ENCODE measurements at places on chromosomes 2 and 18.

DNA sequence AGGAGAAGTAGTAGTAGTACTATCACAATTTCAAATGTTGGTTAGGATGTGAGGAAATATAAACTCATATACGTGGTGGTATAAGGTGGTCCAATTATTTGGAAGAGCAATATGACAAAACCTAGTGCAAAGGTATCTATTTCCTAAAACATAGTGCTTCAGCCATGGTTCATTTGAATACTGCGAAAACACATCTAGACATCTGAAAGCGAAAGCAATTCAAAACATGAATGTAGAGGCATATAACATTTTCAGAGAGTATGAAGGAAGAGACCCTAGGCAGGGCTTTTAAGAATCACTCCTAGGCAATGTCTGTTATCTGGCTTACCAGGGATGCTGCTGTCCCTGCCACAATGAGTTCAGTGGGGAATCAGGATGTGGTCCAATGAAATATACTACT is 1085.8 kb downstream of the TDRD15 start:
- DNase-seq, result no peak

DNA sequence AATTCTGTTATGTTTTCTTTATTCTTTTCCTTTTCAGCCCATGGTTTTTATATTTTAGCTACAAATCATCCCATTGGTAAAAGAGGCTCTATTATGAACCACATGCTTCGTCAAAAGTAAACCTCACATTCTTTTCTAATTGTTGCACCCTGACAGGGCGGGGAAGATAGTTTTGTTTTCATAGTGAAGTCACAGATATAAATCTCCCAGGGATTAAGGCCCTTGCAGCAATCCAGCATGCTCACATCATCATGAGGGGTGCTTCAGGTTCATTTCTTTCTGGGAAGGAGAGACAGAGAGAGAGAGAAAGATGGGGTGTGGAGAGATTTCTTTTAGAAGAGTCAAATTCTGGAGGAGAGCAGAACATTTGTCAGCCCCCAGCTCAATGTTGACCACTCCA is 124.5 kb upstream of the CDC42EP3 start:
- no peak for DNase-seq

- DNase-seq, result no peak
Measured at GRCh38 chr2:23200068-23200786, 184.8 kb upstream of the KLHL29 start.

GRCh38 chr18:52431683-52432082 is 91.7 kb downstream of the DCC start:
- no peak for DNase-seq

DNA sequence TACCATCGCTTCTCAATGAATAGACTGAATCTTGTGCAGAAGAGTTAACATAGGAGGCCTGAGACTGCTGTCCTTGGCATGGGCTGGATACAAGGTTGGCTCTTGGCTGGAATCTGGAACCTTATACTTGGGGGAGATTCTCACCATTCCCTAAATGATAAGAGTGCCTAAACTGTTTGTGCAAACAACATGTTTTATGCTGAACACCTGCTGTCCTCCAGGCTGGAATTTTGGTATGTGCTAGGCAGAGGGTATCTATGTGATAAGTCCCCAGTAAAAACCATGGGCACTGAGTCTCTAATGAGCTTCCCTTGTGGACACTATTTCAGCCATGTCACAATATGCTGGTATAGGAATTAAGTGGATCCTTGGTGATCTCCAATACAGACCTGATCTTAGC is 12.8 kb downstream of the PGAP1 start:
- no peak for DNase-seq

GRCh38 chr2:61763605-61764034 is 90.2 kb downstream of the FAM161A start:
- peak; percentile 86 for DNase-seq

GRCh38 chr2:179201869-179202268 is 62.8 kb downstream of the SESTD1 start:
- DNase-seq, result peak; percentile 23

GRCh38 chr2:234019896-234020295 is 30.6 kb upstream of the SPP2 start:
- DNase-seq, result no peak

GRCh38 chr2:169439900-169440299 is 39.4 kb upstream of the BBS5 start:
- no peak for DNase-seq

GRCh38 chr2:99708231-99708630 is 218.4 kb upstream of the REV1 start:
- DNase-seq, result no peak

DNA sequence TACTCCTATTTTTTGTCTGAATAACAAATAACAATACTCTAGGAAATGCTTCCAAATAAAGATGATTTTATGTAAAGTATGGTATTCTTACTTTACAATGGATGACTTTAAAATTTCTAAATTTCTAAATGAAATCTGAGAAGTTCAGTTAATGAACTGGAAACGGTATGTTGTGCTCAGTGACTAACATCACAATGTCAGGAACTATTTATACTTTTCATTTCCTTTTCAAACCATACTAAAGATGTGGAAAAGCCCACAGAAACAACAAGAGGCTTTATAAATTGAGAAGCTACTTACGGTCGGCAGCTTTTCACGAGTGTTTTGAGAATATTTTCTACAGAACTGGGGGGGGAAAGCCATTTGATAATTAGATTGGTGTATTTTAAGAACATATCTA is 31.1 kb downstream of the PSME4 start:
- no peak for DNase-seq

DNA sequence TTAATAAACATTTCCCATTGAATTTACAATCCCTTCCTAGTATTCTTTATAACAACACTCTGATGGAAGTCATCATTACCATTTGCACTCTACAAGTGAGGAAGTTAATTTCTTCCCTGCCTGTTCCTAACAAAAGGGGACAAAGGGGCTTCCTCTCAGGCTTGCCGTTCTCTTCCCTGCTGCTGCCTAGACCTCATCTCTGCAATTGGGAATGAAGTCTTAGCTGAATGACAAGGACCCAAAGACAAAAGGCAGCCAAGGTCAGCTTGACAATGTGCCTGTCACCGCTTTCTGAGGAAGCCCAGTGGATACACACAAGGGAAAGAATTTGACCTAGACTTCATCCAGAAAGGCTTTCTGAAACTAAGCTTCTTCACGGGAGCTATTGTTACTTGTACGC is 416.4 kb downstream of the CMPK2 start:
- DNase-seq, result no peak

DNA sequence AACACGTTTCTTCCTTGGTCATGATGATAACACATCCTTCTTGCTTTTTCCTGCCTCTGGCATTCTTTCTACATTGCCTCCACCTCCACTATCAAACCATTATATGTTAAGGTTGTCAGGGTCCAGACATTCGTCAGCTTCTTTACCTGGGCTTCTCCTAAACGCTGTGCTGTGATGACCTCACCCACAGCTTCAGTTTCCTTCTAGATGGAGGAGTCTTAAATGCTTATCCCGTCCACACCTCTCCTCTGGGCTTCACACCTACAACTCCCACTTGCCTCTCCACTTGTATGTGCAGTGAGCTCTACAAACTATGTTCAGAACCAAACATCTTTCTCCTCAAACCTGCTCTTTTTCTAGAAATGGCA is 666 bp upstream of the STAT1 start:
- no peak for DNase-seq

- DNase-seq, result no peak
Measured at GRCh38 chr18:49596687-49597086, 34.8 kb downstream of the LIPG start.

DNA sequence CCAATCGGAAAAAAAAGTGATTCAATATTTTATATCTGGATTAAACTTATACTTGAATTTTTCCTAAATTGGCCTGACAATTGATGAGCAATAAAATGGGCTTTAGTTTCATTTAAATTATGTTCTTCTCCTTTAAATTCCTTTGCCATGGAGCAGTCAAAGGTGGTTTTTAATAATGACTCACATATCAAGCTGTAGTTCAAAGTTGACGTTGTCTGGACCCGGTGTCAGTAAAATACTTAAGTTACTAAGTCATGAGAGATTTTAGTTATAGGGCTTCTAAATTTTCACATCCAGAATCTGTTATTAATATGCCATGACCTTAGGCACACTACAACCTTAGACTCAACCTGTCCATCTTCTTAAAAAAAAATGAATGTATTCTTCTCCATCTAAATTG is 62.5 kb downstream of the CDH2 start:
- DNase-seq, result no peak

DNA sequence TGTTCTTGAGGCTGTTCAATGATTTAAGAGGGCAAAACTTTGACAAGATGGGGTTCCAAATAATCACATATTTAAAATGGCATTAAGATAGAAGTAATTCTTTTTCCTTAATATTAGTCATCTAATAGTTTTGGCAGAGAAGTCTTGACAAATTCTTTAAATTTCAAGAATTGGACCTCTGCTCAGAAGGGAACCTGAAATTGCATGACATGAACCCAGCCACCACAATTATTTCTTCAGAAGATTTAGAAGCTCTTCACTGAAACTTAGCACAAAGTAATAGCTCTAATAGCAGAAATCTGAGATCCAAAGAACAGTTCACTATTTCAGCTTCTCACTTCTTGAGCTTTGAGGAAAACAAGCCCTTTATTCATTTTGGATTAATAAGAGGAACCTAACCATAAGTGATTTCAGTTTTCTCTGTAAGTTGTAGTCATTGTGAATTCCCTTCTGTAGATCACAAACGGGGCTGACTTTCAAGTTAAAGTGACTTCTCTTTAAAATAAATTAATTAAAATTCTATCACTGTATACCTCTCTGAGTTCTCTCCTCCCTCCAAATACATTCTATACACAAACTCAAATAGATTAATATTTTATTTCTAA is 100.6 kb upstream of the ITGA4 start:
- DNase-seq, result no peak

- DNase-seq, result no peak
Measured at GRCh38 chr2:39013871-39014270, 107.0 kb downstream of the SOS1 start.

GRCh38 chr18:44681076-44681970 is 635 bp downstream of the SETBP1 start:
- DNase-seq, result no peak

DNA sequence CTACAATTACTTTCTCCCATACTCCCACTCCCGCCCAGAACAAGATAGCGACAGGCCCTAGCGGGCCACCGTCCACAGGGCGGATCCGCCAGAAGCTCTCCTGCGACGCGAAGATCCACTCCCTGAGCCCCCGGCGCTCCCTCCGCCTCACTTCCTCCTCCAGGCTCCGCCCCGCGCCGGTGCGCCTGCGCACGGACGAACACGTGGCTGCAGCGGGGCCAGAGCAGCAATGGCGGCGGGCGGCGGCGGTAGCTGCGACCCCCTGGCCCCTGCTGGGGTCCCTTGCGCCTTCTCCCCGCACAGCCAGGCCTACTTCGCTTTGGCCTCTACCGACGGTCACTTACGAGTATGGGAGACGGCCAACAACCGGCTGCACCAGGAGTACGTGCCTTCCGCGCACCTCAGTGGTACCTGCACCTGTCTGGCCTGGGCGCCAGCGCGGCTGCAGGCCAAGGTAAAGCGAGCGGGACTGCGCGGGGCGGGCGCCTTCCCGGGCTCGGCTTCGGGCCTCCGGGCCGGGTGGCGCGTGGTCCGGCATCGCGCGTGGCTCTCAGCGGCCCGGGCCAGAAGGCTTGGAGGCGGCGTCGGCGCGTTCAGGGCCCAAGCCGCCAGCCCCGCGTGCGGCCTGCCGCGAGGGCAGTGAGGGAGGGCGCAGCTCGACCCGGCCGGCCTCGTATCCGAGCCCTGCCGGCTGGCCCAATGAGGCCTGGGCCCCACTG is at the start of gene WDR43:
TSS of gene WDR43 (plus strand) at position 198 of the 719 bp plus-strand sequence. CDS start at position 230, 32 bp downstream.
- DNase-seq, result peak; percentile 99

GRCh38 chr2:140658760-140659692 is 1471.8 kb downstream of the LRP1B start:
- DNase-seq, result no peak

DNA sequence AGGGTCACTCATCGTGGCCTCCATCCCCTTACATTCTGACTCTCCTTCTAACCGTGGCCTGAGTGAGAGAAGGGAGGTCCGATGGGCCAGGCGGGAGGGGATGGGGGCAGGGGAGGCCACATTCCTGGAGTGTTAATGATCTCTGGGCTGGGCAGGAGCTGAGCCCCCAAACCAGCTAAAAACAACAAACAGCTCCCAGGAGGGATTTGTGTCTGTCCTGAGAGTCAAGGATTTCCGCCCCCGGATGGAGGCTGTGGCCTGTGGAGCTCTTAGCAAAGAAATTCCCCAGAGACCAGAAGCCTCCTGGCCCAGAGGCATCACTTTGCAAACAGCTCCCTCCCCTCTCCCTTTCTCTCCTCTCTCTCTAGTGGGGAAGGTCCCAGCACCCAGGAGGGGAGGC is 23.5 kb downstream of the EMX1 start:
- DNase-seq, result peak; percentile 84

- DNase-seq, result peak; percentile 34
Measured at GRCh38 chr2:100174026-100174431, 31.6 kb upstream of the AFF3 start.

DNA sequence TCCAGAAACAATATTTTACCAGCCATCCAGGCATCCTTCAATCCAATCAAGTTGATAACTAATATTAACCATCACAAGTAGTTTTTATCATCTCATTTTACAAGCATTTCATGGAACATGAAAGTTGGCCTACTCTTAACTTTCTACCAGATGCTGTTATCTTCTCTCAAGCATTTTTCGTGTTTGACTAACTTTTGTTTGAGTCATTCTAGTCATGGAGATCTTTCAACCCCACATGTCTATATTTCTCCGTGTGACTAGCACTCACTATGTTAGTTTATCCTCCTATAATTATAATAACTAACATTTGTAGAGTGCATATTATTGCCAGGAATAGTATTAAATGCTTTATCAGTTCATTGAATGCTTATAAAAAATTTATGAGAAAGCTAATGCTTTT is 307.0 kb upstream of the CWC22 start:
- no peak for DNase-seq

- peak; percentile 9 for DNase-seq
Measured at GRCh38 chr18:72612894-72613533, 68.9 kb upstream of the CBLN2 start.

DNA sequence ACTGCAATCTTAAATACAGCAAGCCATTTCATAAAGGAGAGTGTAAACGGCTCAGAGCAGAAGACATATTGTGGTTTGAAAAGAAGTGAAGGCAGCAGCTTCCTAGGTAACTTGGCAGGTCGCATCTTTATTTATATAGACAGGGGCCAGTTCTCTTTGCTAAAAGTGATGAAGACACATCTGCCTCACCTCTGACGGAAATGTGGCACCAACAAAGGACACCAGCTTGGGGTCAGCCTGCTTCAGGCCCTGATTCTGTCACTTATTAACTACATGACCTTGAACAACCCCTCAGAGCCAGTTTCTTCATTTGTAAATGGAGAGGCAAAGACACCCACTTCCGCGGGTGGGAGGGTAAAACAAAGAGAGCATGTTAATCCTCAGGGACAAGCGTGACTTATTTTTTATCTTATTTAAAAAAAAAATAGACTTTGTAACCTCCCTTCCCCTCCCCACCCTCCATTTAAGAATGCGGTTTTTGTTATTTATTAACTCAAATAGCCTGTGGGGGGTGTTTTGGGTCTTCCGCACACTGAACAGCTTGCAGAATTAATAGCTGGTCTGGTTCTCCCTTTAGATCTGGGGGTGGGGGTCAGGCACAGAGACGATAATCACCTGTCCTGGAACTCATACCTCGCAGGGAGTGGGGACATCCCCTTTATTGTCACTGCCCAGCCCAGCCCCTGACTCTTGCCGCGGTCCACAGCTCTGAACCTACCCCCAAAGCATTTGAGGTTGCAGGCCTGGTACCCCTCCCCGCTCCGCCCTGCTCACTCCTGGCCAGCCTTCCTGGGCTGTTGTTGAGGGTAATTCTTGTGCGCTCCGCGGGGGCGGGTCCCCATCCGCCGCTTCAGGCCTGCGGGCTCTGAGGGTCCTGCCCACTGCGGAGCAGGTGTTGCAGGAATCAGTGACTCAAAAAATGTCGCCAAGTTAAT is 64.2 kb upstream of the TMEM17 start:
- no peak for DNase-seq
